Right ventricle myocardium superior (tissue), 1 donor: ENCODE measurements at places on chromosomes 12 and 14.

DNA sequence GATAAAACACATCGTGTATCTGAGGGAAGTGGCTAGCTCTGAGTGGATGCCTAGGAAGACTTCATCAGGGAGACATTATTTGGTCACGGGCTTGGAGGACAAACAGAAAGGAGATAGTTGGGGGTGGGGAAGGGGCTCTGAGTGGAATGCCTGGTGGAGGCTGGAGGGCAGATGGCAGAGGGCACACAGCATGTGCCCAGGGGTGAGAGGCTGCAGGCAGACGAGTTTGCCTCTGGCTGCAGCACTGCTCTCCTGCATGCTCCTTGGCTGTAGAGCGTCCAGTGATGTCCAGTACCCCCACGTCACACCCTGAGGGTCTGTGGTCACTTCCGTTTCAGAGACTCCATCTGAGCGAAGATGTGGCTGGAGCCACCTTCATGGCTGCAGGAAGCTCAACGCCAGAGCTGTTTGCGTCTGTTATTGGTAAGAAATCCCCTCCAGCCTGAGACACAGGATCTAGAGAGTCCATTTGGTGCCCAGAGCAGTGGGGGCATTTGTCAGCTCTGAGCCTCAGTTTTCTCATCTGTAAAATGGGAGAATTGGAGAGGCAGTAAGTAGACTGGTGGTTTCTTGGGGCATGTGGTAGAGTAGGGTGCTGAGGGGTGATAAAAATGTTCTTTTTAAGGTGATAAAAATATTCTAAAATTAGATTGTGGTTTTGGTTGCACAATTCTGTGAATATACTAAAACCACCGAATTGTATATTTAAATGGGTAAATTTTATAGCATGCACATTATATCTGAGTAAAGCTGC, 71.7 kb upstream of the RIN3 start:
- no peak for DNase-seq

DNA sequence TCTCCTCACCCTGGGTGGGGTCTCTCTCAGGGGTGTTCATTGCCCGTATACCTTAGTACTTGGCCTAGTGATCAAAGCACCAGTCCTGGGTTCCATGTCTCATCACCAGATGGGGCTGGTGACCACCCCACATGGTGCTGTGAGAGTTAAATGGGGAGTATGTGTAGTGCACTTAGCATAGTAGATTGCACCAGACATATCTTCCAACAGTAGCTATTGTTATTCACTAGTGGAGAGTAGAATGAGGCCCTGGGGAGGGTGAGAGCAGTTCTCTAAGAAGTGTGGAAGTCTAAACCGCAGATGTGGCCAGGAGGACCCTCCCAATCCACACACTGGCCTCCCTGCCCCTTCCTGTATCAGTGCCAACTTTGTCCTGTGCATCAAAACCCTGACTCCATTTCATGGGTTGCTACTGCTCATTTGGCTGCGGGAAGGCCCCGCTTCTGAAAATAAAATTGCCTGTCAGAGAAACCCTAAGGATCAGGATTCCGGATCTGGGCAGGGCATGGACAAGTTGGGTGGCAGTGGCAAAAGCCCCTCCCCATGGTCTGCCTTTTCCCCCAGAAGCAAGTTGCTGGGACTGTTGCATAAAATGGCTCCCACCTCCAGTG, 4.4 kb downstream of the CD9 start:
- DNase-seq, result no peak

GRCh38 chr12:46585854-46586621, 213.5 kb upstream of the SLC38A2 start:
- no peak for DNase-seq

DNA sequence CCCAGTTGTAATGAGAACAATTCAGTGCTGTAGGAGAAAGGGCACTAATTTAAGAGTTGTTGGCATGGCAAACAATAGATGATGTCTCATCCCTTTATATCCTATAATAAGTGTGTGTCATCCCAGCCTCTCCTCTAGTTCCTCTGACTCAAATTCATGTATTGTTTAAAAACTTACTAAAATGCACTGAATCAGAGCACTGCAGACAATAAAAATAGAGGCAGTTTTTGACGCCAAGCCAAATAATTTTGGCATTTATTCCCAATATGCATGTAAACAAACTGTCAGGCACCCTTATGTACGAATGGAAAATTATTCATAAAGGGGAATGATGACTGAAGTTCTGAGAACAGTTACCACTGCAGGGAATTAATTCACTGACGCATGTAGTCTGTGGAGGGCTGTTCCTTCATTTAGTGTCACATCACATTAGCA, 57.9 kb upstream of the TMX1 start:
- no peak for DNase-seq

GRCh38 chr12:27560126-27560525, 36.1 kb downstream of the PPFIBP1 start:
- DNase-seq, result no peak

DNA sequence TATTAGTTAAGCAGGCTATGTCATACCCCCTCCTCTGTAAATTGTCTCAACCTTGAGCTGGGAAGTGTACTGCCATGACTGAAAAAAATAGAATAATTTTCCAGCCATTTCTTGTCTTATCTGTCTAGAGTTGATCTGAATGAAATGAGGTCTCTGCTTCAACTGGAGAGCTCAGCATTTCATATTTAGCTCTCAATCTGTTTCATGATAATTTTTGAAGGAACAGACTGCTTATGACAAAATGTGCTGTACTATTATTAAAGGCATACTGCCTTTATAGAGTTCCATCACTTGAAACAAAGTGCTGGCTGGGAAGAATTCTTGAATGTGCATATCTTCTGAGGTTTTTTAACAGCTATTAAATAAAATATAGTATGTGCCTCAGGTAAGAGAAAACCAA, 19.1 kb downstream of the PTPRO start:
- DNase-seq, result no peak

- no peak for DNase-seq
Observed at GRCh38 chr14:77844802-77845201, 44.9 kb downstream of the ADCK1 start.

DNA sequence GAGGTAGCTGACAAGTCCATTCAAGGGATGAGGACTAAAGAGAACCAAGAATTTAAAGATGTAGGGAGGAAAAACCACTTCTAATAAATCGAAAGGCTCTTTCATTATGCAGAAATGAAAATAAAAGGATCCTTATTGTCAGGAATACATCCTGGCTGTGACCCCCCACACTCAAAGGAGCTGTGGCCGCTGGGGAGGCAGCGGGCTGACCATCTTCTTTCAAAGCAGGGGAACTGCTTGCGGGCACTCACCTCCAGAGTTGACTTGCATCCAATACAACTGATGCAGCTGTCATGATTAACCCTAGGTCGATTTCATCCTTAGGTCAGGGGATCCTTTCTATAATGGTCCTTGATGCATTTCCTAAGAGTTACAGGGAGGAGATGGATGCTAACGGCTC, 35.3 kb downstream of the TRAFD1 start:
- peak; percentile 17 for DNase-seq
